ENCODE measurements at places on chromosomes 4 and X. TPM values are rescaled to one million over a fixed set of nuclear protein-coding genes. Genes with fewer than 3 reads are reported as not detected.
A peak's percentile ranks its signal among the peaks of the same experiment; 100 is the strongest.

GRCh38 chr4:8224267-8224974 is 25.3 kb downstream of the SH3TC1 start:
- DNase-seq: no peak

The CLIC2 gene
- 8.9 TPM for total RNA-seq

- peak; percentile 98 for DNase-seq
These were observed 206.1 kb downstream of the SLC39A8 start for GRCh38 chr4:102139132-102139573.

The CITED1 gene
- under 0.01 TPM for total RNA-seq

The ARMCX2 gene
- 37.7 TPM for total RNA-seq

The UCHL1 gene
- total RNA-seq: 11.7 TPM

GRCh38 chr4:95585016-95585695 is 36.4 kb upstream of the UNC5C start:
- DNase-seq: no peak

DNA sequence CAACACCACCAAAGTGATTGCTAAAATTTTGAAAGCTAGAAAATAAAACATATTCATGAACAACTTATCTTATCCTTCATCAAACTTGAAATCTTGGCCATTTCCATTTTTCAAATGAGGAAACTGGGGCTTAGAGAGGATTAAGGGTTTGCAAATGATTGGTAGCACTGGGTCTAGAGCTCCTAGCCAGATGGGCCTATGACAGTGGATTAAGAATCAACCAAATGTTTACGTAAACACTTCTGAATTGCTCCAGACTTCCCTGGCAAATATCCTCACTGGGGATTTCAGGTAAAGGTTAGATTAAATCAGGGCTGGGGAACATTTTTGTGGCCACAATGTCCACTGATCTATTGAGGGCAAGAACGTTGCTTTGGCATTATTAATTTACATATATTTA is 241.2 kb downstream of the ANK2 start:
- no peak for DNase-seq

The FRG2 gene
- total RNA-seq: not detected

The TMEM271 gene
- not detected for total RNA-seq

The CCSER1 gene
- total RNA-seq: under 0.01 TPM

GRCh38 chr4:158209825-158210807 is at the start of gene TMEM144:
TMEM144 (plus strand) TSS chr4:158210486; CDS start chr4:158212668, 2,182 bp downstream.
- DNase-seq: peak; percentile 92

DNA sequence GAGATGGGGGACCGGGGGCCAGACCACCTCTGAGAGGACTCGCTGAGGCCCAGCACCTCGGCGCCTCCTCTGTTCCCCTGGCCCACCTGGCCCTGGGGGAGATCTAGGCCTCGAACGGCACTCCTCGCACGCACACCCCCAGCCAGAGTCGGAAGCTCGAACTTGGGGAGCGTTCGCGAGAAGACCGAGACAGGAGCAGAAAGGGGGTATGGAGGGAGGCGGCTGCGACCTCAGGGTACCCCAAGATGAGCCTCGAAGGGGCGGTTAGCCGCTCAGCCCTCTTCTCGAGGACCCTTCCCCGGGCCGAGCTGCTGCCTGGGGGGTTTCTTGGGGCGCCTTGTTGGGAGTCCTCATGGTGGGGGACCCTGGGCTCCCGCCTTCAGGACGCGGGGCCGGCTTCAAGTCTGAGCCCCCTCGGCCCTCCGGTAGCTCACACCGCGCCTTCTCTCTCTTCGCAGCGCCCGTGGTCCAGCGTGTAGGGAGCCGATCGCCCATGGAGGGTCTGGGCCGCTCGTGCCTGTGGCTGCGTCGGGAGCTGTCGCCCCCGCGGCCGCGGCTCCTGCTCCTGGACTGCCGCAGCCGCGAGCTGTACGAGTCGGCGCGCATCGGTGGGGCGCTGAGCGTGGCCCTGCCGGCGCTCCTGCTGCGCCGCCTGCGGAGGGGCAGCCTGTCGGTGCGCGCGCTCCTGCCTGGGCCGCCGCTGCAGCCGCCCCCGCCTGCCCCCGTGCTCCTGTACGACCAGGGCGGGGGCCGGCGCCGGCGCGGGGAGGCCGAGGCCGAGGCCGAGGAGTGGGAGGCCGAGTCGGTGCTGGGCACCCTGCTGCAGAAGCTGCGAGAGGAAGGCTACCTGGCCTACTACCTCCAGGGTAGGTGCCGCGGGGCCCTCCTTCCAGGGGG is 706 bp downstream of the DUSP9 start:
- no peak for DNase-seq

GRCh38 chr4:168380290-168380689 is 61.7 kb upstream of the DDX60 start:
- no peak for DNase-seq

GRCh38 chr4:86487738-86488348 is 106.3 kb upstream of the PTPN13 start:
- no peak for DNase-seq

DNA sequence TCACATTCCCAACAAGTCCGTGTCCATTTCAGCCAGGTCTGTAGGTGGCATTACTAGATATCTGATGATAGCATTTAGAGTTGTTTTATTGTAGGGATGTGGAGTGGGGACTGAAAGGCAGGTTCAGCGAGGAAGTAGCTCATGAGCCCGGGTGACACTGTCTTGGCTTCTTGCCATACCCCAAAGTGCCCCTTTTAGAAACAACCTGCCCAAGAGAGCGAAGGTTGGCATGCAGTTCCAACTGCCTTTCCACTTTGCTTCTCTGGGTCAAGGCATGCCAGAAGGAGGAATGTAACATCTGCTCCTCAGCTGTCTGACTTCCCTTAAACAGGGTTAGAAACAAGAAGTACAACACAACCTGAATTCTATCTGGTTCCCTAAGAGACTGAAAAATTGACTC is 9.0 kb downstream of the GRIA3 start:
- no peak for DNase-seq

The ABCG2 gene
- total RNA-seq: 12.9 TPM

The NAA11 gene
- total RNA-seq: not detected

DNA sequence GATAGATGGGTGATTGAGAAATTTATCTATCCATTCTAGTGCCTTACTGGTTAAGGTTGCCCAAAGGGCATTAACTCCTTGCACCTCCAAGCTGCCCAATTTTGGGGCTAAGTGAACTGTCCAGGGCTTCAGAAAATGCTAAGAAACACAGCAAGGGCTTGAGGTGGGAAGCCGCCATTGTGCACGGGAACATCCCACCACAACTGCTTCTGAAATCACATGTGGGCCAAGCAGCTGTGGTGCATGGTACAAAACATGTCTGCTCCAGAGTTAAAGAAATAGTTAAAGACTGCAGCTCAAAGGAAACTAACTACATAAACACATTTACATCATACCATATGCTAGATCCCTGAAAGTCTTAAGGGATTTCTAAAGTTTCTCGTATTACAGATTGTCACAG is 144.3 kb upstream of the NDST3 start:
- DNase-seq: no peak

- DNase-seq: peak; percentile 70
These were observed 153.3 kb downstream of the PRDM5 start for GRCh38 chr4:120769227-120769626.

- DNase-seq: no peak
These were observed 15.4 kb upstream of the OCIAD1 start for GRCh38 chr4:48815483-48815882.

The ENAM gene
- total RNA-seq: not detected

The NXF3 gene
- total RNA-seq: not detected

- no peak for DNase-seq
These were observed 286.8 kb upstream of the VCX3A start for GRCh38 chrX:6821730-6822129.

DNA sequence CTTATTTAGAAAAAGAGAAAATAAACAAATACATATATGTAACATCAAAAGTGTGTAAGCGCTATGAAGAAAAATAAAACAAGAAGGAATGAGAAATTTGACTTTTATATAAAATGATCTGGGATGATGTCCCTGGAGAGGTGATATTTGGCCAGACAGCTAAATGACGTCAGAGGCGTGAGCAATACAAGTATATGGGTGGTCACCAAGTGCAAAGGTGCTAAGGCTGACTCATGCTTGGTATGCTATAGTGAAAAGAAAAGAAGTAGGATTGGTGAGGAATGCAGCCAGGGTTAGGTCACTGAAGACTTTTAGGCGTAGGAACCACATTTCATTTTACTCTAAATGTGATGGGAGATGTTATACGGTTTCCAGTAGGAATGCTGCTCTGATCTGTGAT is 1049.1 kb upstream of the TENM3 start:
- DNase-seq: no peak

GRCh38 chrX:15564981-15565579 is 35.7 kb downstream of the ACE2 start:
- DNase-seq: peak; percentile 94

DNA sequence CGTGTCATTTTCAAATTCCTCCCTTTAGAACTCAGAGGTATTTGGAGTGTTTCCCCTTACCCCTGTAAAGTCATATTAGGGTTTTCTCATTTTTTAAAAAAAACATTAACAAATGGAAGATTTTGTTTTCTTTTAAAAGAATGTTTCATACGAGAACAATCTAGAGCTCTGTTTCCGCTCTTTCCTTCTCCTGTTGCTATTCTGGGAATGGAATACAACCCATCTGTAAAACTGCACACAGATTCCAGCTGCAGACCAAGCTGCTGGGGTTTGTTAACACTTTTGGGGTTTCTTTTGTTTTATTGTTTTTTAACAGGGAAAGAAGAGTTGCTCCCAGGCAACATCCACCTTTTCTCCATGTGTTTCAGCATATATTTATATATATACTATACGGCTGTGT is 61.3 kb downstream of the HCCS start:
- no peak for DNase-seq

DNA sequence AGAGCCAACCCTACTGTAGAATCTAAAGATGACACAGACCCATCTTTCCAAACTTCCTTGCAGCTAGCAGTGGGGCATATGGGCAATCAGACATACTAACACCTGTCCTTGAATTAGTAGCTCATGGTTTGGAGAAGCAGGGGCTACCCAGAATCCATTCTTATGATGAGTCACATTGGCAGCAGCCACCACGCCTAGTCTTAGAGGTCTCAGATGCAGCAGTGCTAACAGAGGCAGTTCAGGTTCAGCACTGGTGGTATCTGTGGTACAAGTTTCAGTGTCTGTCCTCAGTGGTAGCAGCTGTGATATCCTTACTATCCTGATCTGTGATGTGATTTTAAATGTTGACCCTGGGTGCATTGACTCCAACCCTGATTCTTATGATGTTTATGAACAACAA is 68.1 kb downstream of the FRMPD4 start:
- no peak for DNase-seq

The L1CAM gene
- under 0.01 TPM for total RNA-seq

DNA sequence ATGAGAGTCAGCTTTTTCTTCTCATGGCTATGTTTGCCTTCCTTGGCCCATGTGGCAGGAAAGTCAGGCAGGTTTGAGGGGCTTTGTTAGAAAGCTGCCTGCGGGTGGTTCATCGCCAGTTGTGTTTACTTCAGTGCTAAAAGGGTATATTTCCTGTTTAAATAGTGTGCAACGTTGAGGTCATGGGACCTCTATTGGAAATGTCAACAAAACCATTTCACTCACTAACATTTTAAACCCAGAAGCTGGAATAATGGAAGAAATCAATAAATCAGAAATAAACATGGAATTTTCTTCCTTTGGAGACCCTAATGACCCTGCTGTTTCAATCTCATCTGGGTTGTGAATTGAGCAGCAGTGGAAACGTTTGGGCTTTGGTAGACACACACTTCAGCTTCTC is 185.8 kb downstream of the ANKRD50 start:
- DNase-seq: peak; percentile 55

- DNase-seq: no peak
These were observed 106.1 kb upstream of the TMEM150C start for GRCh38 chr4:82667761-82668480.

DNA sequence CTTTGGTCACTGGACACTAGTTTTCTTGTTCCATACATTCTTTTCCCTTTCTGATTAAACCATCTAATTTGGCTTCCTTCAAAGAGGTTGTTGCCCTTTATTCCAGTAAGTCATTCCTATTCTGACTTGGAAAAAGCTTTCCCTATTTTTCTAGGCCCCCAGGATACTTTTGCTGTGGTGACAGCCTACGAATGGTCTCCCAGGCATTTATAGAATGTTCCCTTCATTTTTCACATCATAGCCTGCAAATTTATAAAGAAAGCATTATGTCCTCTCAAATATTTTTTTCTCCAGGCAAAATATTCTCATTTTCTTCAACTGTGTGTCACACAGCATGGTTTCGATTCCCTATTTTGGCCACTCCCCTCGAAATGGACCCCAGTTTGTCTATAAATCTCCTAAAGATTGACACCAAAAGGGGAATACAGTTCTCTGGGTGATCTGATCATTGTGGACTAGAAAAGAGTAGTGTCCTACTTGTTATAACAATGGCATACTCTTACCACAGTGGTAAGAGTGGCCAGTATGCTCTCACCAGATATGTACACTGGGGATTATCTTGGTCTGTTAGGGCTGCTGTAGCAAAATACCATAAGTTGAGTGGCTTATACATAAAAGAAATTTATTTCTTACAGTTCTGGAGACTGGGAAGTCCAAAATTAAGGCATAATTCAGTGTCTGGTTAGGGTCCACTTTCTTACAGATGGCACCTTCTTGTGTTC is 41.5 kb upstream of the BMP2K start:
- DNase-seq: no peak

DNA sequence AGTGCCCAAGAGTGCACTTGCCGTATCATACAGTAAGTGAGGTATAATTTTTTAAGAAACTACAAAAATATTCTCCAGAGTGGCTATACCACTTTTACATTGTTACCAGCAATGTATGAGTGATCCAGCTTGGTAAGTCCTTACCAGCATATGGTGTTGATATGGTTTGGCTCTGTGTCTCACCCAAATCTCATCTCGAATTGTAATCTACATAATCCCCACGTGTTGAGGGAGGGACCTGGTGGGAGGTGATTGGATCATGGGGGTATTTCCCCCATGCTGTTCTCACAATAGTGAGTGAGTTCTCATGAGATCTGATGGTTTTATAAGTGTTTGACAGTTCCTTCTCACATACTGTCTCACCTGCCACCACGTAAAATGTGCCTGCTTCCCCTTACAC is 44.8 kb downstream of the RBMX start:
- DNase-seq: no peak

DNA sequence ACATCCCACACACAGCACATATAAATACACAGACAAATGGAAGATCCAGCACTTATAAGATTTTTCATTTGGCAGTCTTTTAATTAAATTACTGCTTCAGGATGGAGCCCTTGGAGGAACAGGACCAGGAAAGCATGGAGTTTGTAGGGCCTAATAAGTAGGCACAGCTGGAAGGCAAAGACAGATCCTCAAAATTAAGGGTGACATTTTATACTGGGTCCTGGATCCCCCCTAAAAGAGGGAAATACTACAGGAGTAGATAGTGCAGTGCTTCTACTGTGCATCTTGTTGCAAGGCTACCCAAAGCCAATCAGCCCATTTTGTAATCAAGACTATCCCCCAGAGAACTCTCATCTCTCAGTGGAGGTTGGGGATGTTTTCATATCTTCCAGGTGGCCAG is 1860.7 kb upstream of the PCDH10 start:
- no peak for DNase-seq

The ARHGEF38 gene
- not detected for total RNA-seq

GRCh38 chrX:154733066-154733425 is 17.8 kb downstream of the GAB3 start:
- DNase-seq: no peak

The FGF16 gene
- total RNA-seq: 0.20 TPM

GRCh38 chrX:19746919-19747651 is 140.3 kb downstream of the SH3KBP1 start:
- no peak for DNase-seq
